ENCODE measurements at places on chromosomes 4 and X.

DNA sequence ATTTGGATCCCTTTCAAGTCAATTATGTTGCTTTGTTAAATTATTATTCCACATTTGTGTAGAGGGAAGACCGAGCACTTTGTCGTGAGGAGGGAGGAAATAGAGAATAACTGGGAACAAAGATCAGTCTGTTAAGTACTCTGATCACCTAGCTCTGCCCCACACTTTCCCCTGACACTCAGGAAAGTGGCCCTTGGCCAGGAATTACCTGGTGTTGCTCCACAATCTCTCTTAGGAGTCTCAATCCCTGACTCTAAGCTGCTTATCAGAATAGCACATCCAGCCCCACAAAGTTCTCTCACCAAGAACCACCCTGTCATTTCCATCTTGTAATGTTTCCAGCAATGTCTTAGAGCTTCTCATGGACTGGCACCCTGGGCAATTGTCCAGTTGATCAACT is 83.8 kb upstream of the BMPR1B start:
- no peak for DNase-seq

DNA sequence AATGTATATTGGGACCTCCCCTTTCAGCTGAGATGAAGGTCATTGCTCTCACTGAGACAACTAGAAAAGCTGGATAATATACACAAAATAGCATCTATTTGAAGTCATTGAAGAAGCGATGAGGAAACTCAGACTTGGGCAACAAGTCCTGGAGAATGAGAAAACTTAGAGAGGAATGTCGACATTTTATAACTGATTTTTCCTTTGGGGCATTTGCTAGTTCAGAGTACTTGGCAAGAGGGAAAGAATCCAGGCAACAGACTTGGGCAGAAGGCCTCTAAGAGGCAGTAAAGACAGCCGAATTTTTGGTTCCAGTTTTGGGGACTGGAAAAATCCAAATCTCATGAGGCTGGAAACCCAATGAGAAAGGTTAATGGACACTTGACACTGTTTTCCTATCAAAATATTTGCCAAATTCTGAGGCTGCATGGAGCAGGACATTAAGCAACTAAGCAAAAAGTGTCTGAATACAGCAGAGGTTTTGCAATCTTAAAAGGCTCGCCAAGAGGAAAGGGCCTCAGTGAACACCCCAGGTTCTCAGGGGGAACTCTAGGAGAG is 21.0 kb upstream of the ANXA5 start:
- no peak for DNase-seq

DNA sequence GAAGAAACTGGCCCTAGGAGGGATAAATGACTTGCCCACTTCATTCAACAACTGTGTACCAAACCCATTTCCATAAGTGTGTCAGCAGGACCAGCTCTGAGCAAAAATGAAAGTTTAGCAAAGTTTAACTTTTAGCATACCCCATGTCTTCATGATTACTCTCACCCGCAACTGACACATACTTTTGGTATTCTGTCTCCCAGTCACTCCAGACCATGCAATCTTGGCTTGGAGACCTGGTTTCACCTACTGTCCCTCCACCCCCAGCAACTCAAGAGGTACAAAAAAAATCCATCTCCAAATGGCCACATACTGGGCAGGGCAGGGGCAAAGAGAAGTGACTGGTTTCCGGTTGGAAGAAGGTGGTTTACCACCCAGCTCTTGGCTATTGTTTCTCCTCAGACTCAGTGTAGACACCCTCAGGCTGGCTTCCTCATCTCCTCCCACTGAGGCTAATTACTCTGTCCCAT is 79.8 kb downstream of the RLIM start:
- DNase-seq = no peak

DNA sequence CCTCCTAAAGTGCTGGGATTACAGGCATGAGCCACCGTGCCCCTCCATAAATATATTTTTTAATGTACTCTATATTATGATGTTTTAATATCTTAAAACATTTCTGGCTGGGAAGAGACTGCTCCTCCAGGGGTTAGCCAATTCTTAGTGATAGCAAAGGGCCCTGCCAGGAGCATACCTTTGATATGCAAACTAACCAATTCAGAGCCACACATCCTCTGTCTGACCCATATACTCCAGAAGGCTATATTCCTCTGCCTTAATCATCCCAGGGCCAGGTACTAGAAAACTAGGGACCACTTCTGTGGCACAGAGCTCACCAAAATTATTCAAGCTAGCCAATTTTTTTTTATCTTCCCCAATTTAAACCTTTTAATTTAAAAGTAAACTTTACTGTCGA is 43.6 kb upstream of the BEX4 start:
- no peak for DNase-seq

DNA sequence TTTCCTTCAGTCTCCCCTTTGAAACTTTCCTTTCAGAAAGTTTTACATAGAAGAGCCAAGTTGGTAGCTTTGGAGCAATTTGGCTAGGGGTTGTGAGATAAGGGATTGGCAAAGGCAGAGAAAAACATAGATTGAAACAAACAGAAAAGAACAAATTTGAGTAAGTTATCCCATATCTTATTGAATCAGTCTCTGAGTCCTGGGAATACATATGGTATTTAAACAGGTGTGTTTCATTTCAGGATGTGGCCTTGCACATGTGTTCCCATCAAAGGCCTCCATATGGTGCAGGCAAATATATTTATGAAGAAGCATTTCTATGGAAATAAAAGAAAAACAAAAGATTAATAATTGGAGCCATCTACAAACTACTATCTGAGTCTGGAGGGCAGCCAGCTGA is 227.9 kb upstream of the ZFP42 start:
- no peak for DNase-seq

GRCh38 chr4:176546975-176547374 is 227.2 kb downstream of the SPCS3 start:
- no peak for DNase-seq

DNA sequence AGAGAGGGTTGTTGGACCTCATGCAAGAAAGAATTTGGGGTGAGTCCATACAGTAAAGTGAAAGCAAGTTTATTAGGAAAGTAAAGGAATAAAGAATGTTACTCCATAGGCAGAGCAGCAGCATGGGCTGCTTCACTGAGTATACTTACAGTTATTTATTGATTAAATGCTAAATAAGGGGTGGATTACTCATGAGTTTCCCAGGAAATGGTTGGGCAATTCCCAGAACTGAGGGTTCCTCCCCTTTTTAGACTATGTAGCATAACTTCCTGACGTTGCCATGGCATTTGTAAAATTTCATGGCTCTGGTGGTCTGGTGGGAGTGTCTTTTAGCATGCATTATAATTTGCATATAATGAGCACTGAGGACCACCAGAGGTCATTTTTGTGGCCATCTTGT is 16.7 kb downstream of the PPP4R3C start:
- no peak for DNase-seq

DNA sequence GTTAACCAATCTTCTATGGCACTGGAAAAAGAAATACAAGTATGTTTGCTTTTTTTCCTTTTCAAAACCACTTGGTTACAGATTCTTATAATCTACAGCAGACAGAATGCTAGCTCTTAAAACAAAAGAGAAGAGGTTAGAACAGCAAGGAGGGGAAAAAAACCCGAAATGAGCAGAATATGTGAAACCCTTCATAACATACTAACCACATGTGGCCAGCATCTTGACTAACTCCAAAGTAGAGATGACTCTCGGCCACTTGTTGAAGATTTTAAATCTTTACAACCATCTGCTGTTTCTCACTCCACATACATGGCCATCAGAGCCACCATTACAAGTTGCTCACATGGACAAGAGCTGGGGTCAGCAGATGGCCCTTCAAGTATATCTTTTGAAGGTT is 100.3 kb downstream of the PAPSS1 start:
- no peak for DNase-seq

GRCh38 chrX:100829730-100830129 is 9.5 kb downstream of the CSTF2 start:
- no peak for DNase-seq

DNA sequence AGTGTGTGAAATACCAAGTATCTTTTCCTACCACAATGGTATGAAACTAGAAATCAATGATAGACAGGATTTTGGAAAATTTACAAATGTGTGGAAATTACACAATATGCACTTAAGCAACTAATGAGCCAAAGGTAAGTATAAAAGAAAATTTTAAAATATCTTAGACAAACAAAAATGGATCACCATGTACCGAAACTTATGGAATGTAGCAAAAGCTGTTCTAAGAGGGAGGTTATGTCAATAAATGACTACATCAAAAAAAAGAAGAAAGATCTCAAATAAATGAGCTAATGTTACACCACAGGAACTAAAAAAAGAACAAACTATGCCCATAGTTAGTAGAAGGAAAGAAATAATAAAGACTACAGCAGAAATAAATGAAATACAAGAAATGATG is 1084.1 kb downstream of the TECRL start:
- no peak for DNase-seq

GRCh38 chr4:163833669-163834068 is 339.2 kb downstream of the TMA16 start:
- DNase-seq = no peak

GRCh38 chr4:31411565-31411964 is 691.4 kb downstream of the PCDH7 start:
- no peak for DNase-seq

DNA sequence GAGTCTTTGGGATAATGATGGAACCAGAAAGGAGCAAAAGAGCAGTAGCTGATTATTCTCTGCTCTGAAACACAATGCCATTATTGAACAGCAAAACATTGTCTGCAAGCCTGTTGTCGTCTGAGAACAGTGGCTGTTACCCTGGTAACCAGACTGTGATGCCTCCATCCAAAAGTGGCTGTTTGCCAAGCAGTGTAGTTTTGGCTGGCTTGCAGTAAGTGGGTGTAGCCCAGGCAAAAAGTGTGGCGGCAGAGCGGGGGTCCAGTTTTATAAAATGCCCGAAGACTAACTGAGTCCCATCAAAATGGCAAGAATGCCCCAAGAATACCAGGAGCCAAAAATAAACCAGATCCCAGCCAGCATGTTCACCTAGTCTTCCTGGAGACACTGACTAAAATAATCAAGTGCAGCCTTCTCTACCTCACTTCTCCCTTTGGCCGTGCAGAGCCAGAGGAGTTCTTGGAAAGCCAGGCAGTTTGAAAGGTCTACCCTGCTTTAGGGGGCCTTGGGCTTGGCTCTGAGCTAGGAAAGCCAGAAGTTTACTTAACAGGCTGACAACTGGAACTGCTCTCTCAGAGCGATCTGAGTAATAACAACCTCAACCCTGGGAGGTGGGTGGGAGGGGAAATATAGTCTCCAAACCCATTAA is 2.6 kb downstream of the PLP1 start:
- no peak for DNase-seq

GRCh38 chrX:2710041-2710840 is 19.1 kb downstream of the CD99 start:
- DNase-seq = no peak

DNA sequence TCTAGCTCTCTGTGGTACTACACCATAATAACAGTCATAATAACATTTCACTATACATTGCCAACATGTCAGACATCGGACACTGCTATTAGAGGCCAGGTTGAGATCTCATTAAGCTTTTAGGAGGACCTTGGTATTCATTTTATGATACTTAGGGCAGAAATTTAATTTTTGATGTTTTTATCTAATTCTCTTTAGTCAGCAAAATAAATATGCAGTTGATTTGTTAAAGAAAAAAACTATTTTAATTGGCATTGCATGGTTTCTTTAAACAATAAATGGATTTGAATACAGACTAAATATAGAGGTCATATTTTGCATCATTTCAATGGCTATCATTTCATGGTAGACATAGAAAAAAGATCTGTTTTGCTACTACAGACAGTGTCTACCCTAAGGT is 308.7 kb downstream of the PRDM5 start:
- DNase-seq = no peak

- DNase-seq = no peak
Measured at GRCh38 chr4:154946113-154946512, 165.0 kb downstream of the RBM46 start.

DNA sequence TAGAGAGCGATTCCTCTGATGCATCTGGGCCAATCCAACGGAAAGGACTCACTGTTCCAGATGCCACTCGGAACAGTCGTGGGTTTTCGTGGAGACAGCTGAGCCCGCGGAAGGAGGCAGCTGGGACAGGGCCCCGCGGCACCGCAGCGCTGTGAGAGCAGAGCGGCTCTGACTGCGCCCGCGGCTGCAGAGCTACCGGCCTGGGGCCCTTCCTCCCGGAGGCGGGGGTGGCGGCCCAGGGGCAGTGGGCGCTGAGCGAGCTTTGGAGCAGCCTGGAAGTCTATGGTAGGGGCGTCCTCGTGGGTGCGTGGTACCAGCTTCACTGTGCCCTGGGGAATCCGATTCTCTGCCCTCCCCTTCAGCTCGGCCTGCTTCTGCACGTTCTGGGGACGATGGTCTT is 24.9 kb downstream of the CLDN34 start:
- no peak for DNase-seq

DNA sequence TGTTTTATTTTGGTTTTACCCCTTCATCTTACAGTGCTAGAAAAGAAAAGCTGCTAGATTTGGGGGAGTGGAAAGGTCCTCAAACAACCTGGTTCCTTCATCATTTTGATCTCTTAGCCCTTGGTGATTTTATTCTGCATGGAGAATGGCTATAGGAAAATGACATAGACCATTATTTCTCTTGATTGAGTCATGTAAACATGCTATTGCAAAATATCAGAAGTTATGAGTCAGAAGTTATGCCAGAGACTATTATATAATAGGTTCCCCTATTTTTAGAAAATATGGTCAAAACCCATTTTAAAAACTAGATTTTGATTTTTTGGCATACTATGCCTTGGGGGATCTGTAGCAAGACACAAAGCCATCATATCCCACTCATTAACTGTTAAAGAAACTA is 83.7 kb upstream of the FAM9C start:
- DNase-seq = no peak

DNA sequence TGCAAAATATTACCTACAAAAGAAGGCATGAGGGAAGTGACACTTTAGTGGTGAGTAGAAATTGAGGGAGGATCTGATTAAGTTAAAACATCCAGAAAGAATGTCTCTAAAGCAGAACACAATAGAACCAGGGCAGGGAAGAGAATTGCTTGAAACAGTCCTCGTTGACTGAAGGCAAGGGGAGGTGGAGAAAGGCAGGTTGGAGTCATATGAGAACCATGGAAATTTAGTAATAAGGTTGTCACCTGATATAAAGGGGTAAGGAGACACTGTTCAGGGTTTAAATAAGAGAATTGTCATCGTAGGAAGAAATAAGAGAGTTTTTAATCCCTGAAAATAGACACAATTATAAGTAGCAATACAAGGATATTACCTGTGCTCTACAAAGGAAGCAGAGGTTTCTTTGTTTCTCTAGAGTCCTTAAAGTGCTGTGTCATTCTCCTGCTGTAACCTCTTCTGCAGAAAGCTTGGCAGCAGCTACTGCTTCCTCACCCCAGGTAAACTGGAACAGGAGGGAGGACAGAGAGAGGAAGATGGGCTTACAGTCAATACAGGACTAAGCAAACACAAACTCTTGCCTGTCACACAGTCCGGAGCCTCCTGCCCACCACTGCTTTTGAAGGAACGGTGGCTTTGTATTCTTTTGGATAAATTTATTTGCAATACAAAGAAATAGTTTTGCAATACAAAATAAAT is 258.4 kb downstream of the PPARGC1A start:
- no peak for DNase-seq
